ENCODE measurements at places on chromosomes 3 and 15. TPM values are rescaled to one million over a fixed set of nuclear protein-coding genes. Genes with fewer than 3 reads are reported as not detected.

Gene CPLX3
- not detected for total RNA-seq

Gene STRC
- total RNA-seq = not detected

Gene DNAJC19
- 29.8 TPM for total RNA-seq

Gene ALS2CL
- total RNA-seq = 7.8 TPM

Gene MYL3
- not detected for total RNA-seq
